Transverse colon (tissue), 4 donors: ENCODE measurements at places on chromosomes 4 and X. TPM values are rescaled to one million over a fixed set of nuclear protein-coding genes. Genes with fewer than 3 reads are reported as not detected.

- no peak for DNase-seq
Observed at GRCh38 chrX:139299309-139299708, 231.2 kb upstream of the F9 start.

DNA sequence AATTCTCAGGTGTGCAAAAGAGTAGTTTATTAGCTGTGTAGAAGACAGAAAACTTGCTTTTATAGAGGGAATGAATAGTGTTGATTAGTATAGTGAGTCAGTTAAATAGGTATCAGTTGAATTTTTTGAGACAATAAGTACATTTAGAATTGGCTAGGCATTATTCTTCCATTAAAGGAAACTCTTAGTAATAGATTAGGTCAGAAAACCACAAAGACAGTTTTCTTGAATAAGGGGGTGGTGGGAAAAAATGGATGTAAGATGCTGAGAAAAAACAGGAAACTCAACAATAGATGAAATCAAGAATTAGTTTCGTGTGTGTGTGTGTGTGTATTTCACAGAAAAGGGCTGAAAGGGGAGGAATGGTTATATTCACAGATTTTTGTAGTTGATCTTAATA, 16.8 kb downstream of the CD38 start:
- DNase-seq: no peak

GRCh38 chrX:67749536-67749935, 205.7 kb downstream of the AR start:
- no peak for DNase-seq

DNA sequence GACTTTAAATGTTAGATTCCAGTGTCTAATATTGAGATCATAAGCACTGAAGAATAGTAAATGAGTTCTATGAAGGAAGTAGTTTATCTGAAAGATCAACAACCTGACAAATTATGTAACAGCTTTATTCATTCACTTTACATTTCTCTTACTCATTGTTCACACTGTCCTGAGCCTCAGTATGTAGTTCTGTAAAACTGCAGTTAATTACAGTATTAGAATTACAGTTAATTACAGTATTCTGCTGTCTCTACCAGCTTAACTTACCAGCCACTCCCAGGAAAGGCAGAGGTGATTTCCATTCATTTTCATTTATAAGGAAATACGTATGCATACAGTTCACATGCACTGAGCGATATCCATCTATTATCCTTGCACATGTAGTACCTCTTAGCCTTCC, 32.7 kb downstream of the NFKB1 start:
- DNase-seq: no peak

GRCh38 chr4:179867300-179867878, 2375.8 kb upstream of the TENM3 start:
- DNase-seq: peak; percentile 51

GRCh38 chr4:73743795-73744194, 3.4 kb downstream of the CXCL8 start:
- no peak for DNase-seq

GRCh38 chrX:10098270-10098713, 58.5 kb upstream of the CLCN4 start:
- no peak for DNase-seq

DNA sequence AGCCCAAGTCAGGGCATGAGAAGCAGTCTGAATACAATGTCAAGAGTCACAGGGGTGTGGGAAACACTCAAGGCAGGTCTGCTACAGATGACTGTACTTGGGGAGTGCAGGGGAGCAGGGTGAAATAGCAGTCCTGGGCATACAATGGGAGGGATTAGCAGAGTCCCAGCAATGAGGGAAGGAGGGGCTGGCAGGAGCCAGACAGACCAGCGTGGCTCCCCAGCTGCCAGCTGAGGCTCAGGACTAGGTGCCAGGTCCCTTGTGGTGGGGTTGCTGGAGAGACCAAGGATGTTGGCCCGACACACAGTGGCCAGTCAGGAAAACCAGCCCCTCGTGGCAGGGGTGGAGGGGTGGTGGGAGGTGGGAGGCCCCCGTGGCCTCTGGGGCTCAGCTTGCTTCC, 86.6 kb downstream of the RTL5 start:
- DNase-seq: no peak

GRCh38 chr4:144565527-144566195, 80.3 kb upstream of the HHIP start:
- DNase-seq: no peak

- DNase-seq: no peak
Observed at GRCh38 chr4:111011458-111011857, 388.6 kb upstream of the PITX2 start.

DNA sequence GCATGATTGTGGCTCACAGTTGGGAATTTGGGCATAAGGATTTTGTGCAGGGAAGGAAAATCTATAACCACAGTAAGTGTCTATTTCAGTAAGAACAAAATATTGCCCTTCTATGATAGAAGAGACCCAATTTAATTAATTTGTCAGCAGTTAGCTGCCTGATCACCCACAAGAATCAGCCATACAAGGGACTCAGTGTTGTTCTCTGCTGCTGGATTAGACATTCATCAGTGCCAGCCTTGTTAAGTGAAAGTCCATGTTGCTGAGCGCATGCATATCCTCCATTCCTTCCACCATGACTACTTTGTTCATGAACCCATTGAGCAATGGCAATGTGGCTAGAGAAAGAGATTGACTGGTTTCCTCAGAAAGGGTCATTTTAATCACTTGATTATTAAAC, 125.3 kb upstream of the PDHA2 start:
- DNase-seq: no peak

DNA sequence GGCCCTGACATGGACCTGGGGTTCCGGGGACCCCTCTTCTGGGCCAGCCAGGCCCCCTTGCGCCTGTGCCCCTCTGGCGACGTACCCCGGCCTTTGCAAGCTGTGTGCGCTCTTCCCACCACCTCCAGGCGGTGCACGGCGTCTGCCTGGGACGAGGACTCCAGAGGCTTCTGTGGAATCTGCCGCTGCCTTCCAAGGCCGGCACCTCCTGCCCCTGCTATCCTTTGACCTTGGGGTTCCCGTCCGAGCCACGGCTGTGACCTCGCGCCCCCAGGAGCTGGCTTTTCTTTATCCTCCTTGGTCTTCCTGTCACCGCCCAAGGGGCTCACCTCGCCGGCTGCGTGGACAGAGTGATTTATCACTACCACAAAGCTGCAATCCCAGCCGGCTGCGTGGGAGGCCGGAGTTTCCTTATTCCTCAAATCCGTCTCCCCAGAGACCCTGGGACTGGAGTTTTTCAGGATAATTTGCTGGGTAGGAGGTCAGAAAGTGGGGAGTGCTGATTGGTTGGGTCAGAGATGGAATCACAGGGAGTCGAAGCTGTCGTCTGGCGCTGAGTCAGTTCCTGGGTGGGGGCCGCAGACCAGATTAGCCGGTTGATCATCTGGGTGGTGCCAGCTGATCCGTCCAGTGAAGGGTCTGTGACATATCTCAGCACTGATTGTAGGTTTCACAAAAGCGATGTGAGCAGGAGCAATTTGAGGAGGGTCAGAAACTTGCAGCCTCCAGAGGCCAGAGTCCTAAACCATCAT, 19.8 kb upstream of the PLCXD1 start:
- no peak for DNase-seq

DNA sequence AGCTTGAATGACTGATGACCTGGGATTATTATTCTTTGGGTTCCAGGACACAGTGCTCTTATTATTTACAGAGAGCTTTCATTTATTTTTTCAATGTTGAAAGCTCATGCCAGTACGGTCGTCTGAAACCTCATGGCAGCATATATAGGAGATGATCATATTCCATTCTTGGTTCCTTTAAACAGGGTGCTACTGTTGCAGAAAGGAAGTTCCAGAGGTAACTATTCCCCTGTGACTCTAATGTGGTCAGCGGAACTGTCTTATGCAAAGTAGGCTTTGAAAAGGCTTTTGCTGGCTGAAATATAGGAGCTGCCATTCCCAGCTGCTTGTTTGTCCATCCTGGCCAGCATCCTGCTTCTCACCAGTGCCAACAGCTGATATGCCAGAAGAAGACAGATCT, 208.3 kb upstream of the LEF1 start:
- no peak for DNase-seq

- DNase-seq: peak; percentile 51
Observed at GRCh38 chr4:20625426-20625825, 74.8 kb upstream of the PACRGL start.

DNA sequence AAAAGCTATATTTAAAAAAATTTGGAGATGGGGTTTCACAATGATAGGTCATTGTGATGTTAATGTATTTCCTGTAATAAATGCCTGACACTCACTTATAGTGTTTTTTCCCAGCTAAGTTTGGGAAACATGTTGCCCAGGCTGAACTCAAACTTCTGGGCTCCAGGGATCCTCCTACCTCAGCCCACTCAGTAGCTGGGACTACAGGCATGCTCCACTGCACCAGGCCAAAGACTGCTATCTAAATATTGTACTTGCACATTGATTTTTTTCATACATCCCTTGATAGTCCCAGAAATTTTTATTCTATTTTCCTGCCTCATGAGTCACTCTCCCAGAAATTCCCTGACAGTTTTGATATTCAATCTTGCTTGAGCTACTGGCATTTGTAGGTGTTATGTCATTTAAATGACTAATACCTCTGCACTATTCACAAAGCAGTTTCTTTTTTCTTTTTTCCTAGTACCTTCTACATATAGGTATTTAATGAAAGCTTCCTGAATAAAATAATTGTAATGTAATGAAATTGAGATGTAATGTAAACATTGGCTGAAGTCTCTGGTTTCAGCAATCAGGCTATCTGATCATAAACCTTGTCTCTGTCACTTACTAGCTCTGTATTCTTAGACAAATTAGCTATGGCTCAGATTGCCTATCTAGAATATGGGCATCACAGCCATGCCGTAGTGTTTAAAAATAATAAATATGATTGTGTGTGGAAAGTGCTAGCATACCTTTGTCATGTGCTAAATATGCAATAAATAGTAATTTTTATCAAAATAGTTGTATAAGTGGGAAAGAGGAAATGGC, 1973.0 kb upstream of the AGA start:
- no peak for DNase-seq

DNA sequence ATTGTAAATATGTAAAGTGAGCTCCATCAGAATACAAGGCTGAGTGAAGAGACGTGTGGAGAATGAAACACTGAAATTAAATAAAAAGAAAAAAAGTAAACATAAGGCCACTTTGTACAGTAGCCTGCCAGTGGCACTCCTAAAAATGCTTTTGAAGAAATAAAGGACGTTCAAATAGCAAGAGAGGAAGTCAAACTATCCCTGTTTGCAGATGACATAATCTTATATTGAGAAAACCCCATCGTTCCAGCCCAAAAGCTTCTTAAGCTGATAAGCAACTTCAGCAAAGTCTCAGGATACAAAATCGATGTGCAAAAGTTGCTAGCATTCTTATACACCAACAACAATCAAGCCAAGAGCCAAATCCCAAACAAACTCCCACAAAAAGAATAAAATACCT, 24.2 kb downstream of the RASSF6 start:
- no peak for DNase-seq

DNA sequence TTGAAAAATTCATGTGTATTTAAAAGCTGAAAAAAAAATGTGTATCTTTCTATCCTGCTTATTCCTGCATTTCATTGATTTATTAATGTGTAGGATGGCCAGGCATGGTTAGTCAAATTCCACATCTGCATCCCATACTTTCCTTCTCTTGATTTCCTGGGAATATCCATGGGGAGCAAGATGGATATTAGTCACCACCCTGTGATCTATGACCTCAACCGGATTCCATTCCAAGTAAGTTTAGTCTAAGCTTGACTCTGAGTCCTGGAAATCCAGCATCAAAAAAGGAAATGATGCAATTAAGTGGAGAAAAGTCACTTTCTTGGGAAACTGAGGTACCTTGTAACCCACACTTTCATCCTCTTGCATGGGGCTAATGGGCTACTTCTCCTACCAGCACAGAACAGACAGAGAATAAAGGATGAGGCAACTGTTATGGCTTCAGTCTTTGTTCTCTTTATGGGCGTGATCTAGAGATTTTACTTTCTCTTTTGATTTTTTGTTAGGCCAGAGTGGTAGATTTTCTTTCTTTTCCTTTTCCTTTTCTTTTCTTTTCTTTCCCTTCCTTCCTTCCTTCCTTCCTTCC, 17.1 kb upstream of the BEX4 start:
- no peak for DNase-seq

DNA sequence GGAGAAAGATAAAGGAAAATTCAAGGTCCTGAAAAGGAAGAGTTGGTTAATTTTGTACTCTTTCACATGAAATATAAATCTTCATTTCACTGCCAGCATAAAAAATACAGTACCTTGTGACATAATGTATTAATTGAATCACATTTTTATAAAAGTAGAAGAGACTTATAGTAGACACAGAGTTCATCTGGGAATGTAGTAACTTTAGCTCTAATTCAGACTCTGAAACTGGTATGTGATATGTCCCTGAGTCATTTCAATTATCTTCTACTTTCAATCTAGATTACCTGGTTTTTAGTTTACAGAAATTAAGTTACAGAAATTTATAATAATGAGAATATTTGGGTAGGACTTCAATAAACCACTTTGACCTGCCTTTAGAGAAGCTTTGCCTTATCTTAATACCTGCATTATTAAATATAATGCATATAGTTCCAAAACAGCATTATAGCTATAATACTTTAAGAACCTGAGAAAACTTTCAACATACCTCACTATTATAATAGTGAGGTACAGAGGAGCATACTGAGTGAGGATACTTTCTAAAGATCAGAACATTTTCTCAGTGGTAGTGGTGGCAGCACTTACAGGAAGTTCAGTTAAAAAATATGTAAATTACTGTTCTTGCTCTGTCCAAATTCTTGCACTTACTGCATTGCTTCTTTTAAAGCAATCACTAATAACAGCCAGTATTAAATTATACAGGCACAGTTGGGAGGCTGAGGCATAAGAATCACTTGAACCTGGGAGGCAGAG, 11.2 kb downstream of the NEK1 start:
- no peak for DNase-seq

DNA sequence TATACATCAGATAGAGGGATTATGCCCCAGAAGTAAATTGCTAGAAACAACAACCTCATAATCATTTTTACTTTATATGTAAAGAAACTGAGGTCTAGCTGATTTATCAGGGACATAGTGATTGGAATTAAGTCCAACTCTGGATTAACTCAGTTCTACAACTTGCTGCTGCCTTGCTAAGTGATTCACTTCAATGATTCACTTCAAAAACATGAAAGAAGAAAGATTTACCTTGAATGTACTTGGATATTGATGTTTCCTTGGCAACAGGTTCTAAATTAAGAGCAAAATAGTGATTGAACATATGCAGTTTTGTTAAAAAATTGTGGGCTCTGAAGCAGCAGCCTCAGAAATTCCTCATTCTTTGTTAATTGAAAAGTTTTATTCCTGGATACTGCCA, 99.8 kb upstream of the H2AZ1 start:
- no peak for DNase-seq

- no peak for DNase-seq
Observed at GRCh38 chr4:78691334-78691754, 84.8 kb upstream of the BMP2K start.

The PABPC1L2A gene
- total RNA-seq: not detected

The FRG2 gene
- not detected for total RNA-seq

The GRIA3 gene
- total RNA-seq: 0.40 TPM

The PF4V1 gene
- not detected for total RNA-seq

The SRPX2 gene
- total RNA-seq: 9.8 TPM

The GAGE12H gene
- total RNA-seq: not detected

The CHST7 gene
- 9.4 TPM for total RNA-seq

The TMPRSS11B gene
- not detected for total RNA-seq

The SORBS2 gene
- total RNA-seq: 108 TPM
